ENCODE measurements at places on chromosomes 2 and 18.

DNA sequence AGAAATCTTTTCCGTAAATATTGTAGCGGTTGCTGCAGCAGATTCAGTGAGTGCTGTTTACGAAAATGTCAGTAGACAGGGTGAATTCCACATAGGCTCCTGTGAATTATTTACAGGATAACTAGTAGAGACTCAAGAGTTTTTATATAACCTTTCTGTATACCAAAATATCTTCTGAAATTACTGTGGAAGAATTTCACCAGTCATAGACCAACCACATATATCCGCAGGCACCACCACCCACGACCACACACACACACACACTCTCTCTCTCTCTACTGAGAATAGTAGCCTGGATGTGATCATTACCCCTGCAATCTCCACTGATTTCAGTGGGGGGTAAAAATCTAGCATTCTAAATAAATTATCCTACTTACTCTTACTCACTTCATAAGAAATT, 341.8 kb downstream of the RBM43 start:
- no peak for DNase-seq

- DNase-seq: no peak
Observed at GRCh38 chr18:72197591-72197990, 346.6 kb downstream of the CBLN2 start.

DNA sequence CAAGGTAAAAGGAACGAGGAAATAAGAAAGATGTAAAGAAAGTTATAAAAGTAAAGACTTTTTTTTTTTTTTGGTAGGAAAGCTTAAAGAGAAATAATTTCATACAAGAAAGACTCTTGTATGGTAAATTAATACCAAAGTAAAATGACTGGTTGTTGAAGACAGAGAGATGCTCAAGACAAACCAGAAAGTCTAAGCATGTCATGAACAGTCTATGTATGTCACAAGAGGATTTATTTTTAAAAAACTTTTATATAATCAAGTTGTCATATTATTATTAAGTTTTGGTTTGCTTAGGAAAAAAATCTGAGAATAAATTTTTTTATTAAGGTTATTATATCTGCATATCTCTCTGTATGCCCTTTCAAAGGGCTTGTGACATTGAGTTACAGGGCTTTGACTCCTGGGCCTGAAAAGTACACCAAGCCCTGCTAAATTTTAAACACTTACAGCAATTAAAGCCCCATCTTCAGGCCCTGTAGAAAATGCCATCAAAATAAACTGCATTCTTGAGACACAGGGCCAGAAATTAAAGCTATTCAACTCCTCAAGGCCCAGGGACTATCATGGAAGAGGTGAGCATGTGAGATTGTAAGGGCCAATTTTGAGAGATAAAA, 10.9 kb upstream of the SGPP2 start:
- DNase-seq: no peak

DNA sequence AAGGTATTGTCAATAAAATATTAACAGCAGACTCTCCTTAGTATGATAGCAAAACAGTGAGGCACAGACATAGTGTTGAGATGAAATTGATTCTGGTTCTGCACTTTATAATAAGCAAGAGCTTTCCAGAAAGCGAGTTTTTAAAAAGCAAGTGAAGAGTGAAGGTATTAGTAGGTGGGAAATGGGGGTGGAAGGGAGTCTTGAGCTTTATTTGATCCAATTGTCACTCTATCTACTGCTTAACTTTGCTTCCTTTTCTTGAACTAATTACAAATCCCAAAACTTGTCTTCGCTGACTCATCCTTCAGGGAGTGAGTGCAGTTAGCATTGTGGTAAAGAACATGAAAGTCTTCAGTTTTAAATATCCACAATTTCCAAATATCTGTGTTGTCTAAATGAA, 120.6 kb upstream of the BOD1L2 start:
- DNase-seq: no peak

GRCh38 chr2:24818721-24819167, 25.5 kb downstream of the CENPO start:
- no peak for DNase-seq

All from GM06990 (cell line).